ENCODE measurements at places on chromosomes 5 and 9. TPM values are rescaled to one million over a fixed set of nuclear protein-coding genes. Genes with fewer than 3 reads are reported as not detected.

Gene IFNB1
- polyA plus RNA-seq, result not detected

Gene TMEM174
- not detected for polyA plus RNA-seq

Gene TSSK1B
- not detected for polyA plus RNA-seq

Gene FBP2
- not detected for polyA plus RNA-seq

Gene NUTM2F
- polyA plus RNA-seq, result not detected

Gene RNF180
- polyA plus RNA-seq, result 1.2 TPM

Gene SRA1
- polyA plus RNA-seq, result 36.6 TPM

All from spleen (tissue), 13 donors.